ENCODE measurements at places on chromosomes 1 and 21. TPM values are rescaled to one million over a fixed set of nuclear protein-coding genes. Genes with fewer than 3 reads are reported as not detected.

The OR2T29 gene
- not detected for total RNA-seq

The GPR25 gene
- total RNA-seq, result not detected

The NHLH1 gene
- total RNA-seq, result under 0.01 TPM

The SERPINC1 gene
- not detected for total RNA-seq

The CD2 gene
- not detected for total RNA-seq

The DLGAP3 gene
- total RNA-seq, result not detected

The SYT14 gene
- total RNA-seq, result 0.09 TPM

The RO60 gene
- total RNA-seq, result 166 TPM

The KLHDC9 gene
- total RNA-seq, result 0.93 TPM

The RPE65 gene
- not detected for total RNA-seq

The FALEC gene
- total RNA-seq, result not detected

The THEM5 gene
- total RNA-seq, result not detected

The KISS1 gene
- 0.14 TPM for total RNA-seq

The LCE2A gene
- total RNA-seq, result not detected

The STXBP3 gene
- 66.0 TPM for total RNA-seq

The WDR64 gene
- 0.17 TPM for total RNA-seq

The ZNF648 gene
- total RNA-seq, result not detected

The MANEAL gene
- 1.0 TPM for total RNA-seq

The HLCS gene
- total RNA-seq, result 19.5 TPM

The C21orf91 gene
- total RNA-seq, result 6.7 TPM

The TMPRSS2 gene
- not detected for total RNA-seq

The LCE3D gene
- total RNA-seq, result not detected

The FAM177B gene
- not detected for total RNA-seq

The PTGER3 gene
- total RNA-seq, result not detected

The LMOD1 gene
- total RNA-seq, result not detected

The SPATA21 gene
- total RNA-seq, result under 0.01 TPM

The FCRL2 gene
- not detected for total RNA-seq

The IFI16 gene
- total RNA-seq, result 101 TPM

The INSRR gene
- total RNA-seq, result not detected

The RHCE gene
- total RNA-seq, result 0.93 TPM

The ARHGAP29 gene
- total RNA-seq, result 254 TPM

The C1orf94 gene
- not detected for total RNA-seq

The ACAP3 gene
- total RNA-seq, result 30.6 TPM

The ESPN gene
- 0.68 TPM for total RNA-seq

The LRRC71 gene
- total RNA-seq, result 0.34 TPM

The KIAA1614 gene
- 6.1 TPM for total RNA-seq

The CCDC30 gene
- total RNA-seq, result 0.28 TPM

The KCNT2 gene
- 0.17 TPM for total RNA-seq

The DIPK1A gene
- 0.68 TPM for total RNA-seq

The AADACL3 gene
- total RNA-seq, result not detected

Measured in dermis blood vessel endothelial cell (primary cell).